ENCODE measurements at places on chromosomes 4 and X.

- DNase-seq, result no peak
Observed at GRCh38 chrX:16958356-16958755, 11.9 kb downstream of the REPS2 start.

- no peak for DNase-seq
Observed at GRCh38 chr4:167150587-167150986, 83.7 kb downstream of the SPOCK3 start.

- no peak for DNase-seq
Observed at GRCh38 chr4:108965016-108965415, 202.2 kb upstream of the ETNPPL start.

DNA sequence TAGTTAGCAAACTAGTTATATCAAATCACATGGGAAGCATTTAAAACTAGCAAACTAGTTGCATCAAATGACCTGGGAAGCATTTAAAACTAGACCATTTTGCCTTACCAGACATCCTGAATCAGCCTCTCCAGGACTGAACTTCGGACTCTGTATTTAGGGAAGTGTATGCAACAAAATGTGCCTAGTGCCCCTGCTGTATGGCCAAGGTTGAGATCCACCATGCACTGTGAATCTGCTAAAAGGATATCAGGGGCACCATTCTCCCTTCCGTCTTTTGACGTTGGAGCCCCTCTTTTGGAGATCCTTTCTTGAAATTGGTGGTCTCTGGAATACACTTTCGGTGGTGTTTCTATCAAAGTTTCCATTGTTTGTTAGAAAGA, 49.5 kb downstream of the CCNI start:
- no peak for DNase-seq

DNA sequence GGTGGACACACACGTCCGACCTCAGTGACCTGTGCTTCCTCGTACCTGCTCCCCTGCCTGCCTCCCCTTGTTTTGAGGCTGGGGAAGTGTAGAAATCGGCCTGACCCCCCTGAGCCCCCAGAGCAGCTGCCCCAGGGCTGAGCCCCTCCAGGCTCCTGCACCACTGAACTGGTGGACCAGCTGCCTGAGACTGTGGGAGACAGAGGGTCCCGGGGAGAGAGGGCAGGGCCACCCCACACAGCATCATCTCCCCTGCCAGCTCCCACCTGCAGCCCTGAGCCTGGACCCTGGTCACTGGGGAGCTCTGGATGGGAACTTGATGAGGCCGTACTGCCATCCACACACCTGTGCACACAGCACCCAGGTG, 15.0 kb upstream of the NAT8L start:
- DNase-seq, result no peak

DNA sequence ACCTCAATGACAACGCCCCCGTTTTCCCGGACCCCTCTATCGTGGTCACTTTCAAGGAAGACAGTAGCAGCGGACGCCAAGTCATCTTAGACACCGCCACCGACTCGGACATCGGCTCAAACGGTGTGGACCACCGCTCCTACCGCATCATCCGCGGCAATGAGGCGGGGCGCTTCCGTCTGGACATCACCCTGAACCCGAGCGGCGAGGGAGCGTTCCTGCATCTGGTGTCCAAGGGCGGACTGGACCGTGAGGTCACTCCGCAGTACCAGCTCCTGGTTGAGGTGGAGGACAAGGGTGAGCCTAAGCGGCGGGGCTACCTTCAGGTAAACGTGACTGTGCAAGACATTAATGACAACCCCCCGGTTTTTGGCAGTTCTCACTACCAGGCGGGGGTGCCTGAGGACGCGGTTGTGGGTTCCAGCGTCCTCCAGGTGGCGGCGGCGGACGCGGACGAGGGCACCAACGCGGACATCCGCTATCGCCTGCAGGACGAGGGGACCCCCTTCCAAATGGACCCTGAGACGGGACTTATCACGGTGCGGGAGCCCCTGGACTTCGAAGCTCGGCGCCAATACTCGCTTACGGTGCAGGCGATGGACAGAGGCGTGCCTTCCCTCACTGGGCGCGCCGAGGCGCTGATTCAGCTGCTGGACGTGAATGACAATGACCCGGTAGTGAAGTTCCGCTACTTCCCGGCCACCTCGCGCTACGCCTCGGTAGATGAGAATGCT, 2.2 kb downstream of the FAT4 start:
- DNase-seq, result no peak

DNA sequence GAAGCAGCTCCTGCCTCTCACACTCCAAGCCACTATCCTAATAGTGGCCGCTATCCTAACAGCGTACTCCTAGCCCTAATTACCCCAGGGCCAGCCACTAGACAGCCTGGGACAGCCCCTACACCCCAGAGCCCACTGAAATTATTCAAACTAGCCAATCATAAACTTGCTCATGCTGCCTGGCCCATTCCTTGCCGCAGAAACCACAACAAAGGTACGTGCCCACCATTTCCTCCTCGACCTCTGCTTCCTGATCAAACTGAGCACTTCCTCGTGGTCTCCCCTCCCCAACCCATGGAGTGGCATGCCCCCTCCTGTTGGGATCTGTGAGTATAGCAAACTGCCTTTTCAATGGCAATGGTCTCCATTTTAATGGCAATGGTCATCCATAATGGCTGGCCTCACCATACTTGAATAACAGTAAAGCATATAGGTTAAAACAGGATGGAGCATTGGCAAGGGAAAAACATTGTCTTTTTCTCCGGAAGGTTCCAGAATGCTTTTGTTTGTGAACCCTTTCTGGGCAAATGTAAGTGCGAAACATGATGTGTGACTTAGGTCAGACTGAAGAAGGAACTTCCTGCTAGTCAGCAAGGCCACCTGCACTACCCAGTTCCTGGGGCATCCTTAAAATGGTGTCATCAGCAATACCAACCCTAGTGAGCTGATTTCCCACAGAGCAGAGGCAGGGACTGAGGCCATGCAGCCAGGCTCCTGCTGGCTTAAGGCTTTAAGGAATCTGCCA, 107.1 kb upstream of the ATP6AP2 start:
- no peak for DNase-seq

- DNase-seq, result no peak
Observed at GRCh38 chr4:89754531-89754930, 82.4 kb downstream of the SNCA start.

- DNase-seq, result peak; percentile 36
Observed at GRCh38 chr4:53908661-53909078, 155.7 kb downstream of the CHIC2 start.

DNA sequence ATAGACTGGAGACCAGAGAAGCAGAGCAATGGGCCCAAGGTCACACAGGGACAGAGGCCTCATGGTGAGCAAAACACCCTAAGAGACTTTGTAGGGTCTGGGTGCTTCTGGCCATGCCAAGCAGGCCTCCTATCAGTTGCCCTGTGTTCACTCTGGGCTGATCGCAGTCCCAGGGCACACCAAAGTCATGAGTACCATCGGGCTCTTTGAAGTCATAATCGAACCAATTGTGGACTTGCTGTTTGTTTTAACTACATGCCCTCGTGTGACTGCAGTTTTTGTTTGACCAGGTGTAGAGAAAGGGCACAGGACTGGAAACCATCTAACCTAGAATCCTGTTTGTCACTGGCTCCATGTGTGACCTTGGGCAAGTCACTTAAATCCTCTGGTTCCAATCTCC, 172.5 kb upstream of the CPEB2 start:
- no peak for DNase-seq

- no peak for DNase-seq
Observed at GRCh38 chrX:70292788-70293187, 2.9 kb downstream of the KIF4A start.

- DNase-seq, result no peak
Observed at GRCh38 chr4:52586069-52586468, 73.0 kb downstream of the USP46 start.

DNA sequence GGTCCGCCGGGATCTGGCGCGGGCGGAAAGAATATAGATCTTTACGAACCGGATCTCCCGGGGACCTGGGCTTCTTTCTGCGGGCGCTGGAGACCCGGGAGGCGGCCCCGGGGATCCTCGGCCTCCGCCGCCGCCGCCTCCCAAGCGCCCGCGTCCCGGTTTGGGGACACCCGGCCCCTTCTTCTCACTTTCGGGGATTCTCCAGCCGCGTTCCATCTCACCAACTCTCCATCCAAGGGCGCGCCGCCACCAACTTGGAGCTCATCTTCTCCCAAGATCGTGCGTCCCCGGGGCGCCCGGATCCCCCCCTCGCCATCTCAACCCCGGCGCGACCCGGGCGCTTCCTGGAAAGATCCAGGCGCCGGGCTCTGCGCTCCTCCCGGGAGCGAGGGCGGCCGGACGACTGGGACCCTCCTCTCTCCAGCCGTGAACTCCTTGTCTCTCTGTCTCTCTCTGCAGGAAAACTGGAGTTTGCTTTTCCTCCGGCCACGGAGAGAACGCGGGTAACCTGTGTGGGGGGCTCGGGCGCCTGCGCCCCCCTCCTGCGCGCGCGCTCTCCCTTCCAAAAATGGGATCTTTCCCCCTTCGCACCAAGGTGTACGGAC, 482 bp upstream of the SHOX start:
- no peak for DNase-seq

DNA sequence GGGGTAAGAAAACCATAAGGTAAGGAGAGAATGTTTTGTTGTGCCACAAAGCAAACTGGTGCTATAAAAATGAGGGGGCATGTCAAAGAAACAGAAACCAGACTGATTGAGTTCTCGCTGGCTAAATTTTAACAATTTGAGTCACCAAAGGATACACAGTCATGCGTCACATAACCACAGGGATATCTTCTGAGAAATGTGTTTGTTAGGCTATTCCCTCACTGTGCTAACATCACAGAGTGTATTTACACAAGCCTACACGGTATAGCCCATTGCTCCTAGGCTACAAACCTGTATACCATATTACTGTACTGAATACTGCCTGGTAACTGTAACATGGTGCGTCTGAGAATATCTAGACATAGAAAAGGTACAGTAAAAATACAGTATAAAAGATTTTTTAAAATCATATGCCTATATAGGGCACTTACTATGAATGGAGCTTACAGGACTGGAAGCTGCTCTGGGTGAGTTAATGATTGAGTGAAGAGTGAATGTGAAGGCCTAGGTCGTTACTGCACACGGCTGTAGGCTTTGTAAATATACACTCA, 50.1 kb downstream of the FBXW7 start:
- no peak for DNase-seq

DNA sequence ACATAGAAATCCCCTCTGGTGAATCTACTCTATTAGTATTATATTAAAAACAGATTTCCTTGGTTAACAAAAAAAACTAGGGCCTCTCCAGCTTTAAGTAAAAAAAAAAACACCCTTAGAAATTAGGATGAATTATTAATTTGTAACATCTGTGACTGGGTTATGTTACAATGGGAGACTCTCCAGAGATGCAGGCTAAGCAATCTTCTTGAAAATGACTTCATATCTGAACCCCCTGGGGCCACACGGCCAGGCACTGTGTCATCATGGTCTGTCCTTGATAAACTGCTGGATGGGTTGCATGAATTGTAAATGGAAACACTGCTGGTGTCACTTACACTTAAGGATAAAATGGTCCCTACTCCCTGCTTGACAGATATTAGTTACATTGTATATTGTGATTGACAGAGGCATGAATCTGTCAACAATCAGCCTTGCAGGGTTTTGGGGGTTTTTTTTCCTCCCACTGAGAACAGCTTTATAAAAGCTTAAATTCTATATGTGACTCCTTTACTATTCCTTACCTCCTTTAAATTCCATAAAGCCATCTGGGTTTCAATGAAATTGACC, 49.1 kb downstream of the PRKG2 start:
- no peak for DNase-seq

GRCh38 chrX:87626996-87627395, 109.4 kb downstream of the KLHL4 start:
- no peak for DNase-seq

DNA sequence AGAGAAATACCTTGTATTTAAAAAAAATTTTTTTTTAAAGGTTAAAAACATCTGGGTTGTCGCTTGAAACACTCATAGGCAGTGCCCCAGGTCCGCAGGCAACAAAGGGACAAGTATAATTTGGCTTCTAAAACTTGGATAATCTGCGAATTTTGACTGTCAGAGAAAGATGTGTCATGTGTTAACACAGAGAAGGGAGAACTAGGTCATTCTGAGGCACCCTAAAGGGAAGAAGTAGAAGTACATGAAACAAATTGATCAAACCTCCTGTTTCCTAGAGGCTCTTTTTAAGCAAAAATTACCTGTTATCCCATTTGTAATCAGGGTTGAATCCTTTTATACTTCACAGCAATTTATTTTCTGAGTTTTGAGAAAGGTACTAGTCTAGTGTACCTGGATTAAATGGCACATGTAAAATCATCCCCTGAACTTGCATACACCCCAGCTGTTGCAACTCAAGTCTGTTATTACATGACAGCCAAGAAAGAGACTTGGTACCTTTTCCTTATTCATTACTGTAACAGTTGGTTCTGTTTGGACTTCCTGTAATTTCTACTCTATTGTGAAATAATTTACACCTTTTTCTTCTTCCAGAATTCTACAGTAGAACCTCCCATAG, 1.7 kb downstream of the SRD5A3 start:
- no peak for DNase-seq

DNA sequence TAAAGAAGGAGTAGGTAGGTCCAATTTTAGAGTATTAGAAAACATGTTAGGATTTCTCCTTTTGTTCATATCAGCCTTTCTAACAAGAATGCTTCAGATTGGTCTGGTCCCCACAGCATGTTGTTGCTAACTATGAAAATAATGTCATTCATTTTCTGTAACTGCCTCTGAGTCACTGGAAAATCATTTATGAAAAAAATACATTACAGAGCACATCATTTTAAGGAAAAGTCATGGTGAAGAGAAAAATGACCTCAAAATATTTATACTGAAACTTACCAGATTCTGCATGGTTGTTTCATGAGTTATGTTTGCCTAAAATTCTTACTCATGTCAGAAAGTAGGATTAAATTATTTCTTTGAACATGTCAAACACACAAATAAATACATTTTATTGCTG, 35.2 kb downstream of the DTHD1 start:
- no peak for DNase-seq

GRCh38 chrX:100265179-100265578, 144.9 kb downstream of the PCDH19 start:
- no peak for DNase-seq

- DNase-seq, result peak; percentile 59
Observed at GRCh38 chrX:50204364-50204899, at the start of gene CCNB3. Gene CCNB3 (plus strand): TSS chrX:50204765. CDS start chrX:50285164, 80,399 bp downstream.

DNA sequence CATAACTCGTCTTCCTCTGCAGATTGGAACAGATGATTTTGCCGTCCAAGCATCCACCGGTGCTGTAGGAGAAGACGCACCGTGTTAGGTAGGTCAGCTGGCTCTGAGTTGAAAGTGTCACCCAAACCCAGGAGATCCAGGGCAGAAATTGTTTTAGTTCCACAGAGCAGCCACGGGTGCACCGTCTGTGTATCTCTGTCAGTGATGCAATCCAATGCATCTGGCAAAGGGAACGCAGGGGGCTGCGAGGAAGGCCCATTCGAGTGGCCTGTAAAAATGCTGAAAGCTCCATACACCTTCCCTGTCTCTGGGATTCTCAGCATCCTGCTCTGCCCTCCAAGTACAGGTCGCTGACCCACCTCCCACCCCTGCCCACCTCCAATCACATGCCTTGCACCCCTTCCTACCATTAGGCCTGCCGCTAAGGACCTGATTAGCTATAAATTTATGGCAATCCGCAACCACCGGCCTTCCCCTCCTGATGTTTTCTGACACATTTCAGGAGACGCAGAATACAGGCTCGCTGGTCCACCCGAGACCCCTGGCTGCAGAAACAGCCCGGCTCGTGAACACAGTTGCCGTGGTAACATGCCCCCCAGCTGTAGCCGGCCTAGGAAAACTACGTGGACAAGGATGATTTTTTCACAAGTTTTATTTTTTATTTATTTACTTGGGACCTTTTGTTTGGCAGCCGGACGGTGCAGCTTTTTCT, 39.7 kb upstream of the SHOX start:
- DNase-seq, result no peak
